ENCODE measurements at places on chromosomes 1 and 21. TPM values are rescaled to one million over a fixed set of nuclear protein-coding genes. Genes with fewer than 3 reads are reported as not detected.

TEX38 gene
- total RNA-seq, result not detected

FNDC10 gene
- 1.2 TPM for total RNA-seq

RIMKLA gene
- 0.74 TPM for total RNA-seq

C1orf185 gene
- not detected for total RNA-seq

C1orf167 gene
- total RNA-seq, result 2.1 TPM

SLC45A1 gene
- total RNA-seq, result 5.6 TPM

RIMS3 gene
- total RNA-seq, result 8.2 TPM

LEMD1 gene
- total RNA-seq, result not detected

SLC25A24 gene
- 29.7 TPM for total RNA-seq

IGFN1 gene
- total RNA-seq, result 0.90 TPM

Data from posterior vena cava (tissue), 2 donors.